ENCODE measurements at places on chromosomes 7 and 10.

DNA sequence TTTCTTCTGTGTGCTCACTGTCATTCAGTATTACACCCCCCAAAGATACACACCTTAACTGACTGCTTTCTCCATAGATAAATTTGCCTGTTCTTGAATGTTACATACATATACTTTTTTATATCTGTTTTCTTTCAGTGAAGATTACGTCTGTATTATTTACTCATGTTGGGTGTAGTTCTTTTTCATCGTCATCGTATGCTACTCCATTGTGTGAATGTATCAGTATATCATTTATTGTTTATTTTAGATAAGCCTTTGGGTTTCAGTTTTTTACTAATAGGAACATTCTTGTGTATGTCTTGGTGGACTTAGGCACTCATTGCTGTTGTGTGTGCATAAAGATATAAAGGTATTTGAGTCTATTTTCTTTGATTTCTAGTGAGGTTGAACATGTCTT, 64.4 kb downstream of the SEPTIN7 start:
- no peak for DNase-seq

DNA sequence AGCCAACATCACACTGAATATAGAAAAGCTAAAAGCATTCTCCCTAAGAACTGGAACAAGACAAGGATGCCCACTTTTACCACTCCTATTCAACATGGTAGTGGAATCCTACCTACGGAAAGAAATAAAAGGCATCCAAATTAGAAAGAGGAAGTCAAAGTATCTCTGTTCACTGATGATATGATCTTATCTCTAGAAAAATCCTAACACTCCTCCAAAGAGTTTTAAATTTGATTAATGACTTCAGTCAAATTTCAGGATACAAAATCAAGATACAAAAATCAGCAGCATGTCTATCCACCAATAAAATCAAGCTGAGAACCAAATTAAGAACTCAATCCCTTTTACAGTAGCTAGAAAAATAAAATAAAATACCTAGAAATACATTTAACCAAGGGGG, 35.3 kb upstream of the TNKS2 start:
- no peak for DNase-seq

GRCh38 chr7:91251877-91252276, 12.4 kb upstream of the FZD1 start:
- DNase-seq, result no peak

DNA sequence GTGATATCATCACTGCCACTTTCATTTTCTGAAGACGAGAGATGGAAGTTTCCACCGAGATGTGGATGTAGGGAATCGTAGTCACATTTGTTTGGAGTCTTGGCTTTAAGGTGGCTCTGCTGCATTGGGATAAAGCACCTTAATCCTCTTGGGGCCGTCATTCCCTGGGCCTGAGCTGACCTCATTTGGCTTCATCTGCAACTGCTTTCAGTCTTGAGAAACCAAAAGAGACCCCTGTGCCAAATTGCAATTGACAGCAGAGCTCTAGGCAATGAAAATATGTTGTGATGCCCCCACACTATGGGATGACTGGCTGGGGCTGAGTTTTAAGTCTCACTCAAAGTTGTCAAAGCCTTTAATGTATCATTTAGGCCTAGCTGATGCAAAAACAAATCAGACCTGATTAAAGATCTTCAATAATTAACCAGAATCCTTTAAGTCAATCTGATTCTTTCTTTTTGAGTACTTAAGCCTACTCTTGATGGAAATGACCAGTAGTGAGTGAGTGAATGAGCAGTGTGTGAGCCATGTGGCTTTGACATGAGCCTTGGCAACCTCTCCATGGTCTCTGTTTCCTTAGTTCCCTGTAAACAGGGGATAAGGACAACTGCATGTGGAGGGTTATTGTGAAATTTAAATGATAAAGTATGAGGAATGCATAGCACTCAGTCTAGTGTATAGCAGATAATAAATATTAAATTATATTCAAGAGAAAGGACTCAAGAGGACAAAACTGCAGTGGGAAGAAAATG, 155.0 kb downstream of the BMPER start:
- DNase-seq, result no peak

- DNase-seq, result no peak
Observed at GRCh38 chr10:91879515-91880170, 29.6 kb downstream of the FGFBP3 start.

DNA sequence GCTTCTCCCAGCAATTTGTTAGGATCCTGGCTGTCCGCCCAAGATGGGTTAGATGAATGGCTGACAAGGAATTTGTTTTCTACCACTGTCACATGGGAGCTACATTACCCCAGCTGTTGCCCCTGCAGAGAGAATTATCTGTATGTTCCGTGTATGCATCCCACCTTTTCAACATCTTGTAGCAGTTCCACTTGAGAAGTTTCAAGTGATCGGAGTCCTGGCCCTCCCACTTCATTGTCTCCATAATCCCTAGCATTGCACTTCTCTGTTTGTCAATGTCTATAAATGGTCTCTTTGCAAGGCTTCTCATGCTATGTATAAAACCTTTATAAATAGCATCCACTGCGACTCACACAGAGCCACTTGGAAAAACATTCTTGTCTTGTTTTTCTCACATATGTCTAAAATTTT, 972.5 kb downstream of the CNTNAP2 start:
- DNase-seq, result no peak

- no peak for DNase-seq
Observed at GRCh38 chr10:117666965-117667364, 124.4 kb downstream of the EMX2 start.

DNA sequence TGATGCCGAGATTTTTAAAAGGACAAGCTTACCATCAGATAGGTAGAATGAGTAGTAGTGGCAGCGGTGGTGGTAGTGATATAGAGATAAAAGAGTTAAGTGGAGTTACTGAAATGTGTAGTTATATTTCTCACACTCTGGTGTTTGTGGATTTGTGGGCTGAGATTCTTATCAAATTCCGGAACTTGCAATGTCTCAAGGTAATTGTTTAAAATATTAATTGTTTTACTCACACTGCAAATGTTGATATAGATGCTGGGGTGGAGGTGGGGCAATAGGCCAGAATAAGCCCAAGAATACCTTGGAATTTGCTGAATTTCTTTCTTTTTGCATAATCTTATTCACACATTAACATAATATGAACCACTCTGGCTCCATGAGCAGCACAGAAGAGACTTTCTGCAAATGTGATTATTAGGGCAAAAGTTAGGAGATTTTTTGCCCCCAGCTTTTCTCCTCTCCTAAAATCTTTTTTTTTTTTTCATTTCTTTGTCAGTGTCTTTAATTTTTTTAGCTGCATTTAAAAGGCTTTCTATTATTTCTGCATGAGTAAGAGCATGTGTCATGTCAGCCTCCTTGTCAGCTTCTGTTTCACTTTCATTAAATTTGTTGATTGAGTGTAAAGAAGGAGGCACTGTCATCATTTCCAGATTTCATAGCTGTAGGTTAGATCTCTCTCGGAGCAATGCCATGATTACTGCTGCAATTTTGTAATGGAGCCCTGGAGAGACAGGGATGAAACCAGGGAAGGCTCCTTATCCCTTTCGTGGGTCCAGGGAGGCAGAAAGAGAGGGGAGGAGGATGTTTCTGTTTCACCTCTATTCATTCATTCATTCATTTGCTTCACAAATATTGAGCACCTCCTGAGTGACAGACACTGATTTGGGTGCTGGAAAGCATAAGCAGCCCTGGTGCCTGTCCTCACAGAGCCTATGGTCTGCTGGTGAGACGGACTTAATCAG, 13.1 kb upstream of the SGMS1 start:
- DNase-seq, result no peak

GRCh38 chr10:43188702-43189101, 50.5 kb downstream of the CSGALNACT2 start:
- DNase-seq, result no peak

DNA sequence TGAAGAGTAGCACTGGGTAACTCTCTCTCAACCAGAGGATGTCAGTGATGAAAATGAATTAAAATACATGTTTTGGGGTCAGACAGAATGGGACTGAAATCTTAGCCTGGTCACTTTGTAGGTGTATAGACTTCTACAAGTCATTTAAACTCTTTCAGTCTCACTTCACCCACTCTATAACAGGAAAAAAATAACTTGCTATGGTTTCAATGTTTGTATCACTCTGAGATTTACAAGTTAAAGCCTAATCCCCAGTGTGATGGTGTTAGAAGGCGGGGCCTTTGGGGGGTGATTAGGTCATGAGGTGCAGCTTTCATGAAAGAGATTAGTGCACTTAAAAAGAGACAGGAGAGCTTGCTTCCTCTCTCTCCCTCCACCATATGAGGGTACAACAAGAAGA, 134.8 kb downstream of the INHBA start:
- DNase-seq, result no peak
